Activated naive CD4-positive, alpha-beta T cell treated with anti-CD3 and anti-CD28 coated beads, Interleukin-2, amount 50 U/mL, for 16 hours (primary cell): ENCODE measurements at places on chromosomes 4 and X.

DNA sequence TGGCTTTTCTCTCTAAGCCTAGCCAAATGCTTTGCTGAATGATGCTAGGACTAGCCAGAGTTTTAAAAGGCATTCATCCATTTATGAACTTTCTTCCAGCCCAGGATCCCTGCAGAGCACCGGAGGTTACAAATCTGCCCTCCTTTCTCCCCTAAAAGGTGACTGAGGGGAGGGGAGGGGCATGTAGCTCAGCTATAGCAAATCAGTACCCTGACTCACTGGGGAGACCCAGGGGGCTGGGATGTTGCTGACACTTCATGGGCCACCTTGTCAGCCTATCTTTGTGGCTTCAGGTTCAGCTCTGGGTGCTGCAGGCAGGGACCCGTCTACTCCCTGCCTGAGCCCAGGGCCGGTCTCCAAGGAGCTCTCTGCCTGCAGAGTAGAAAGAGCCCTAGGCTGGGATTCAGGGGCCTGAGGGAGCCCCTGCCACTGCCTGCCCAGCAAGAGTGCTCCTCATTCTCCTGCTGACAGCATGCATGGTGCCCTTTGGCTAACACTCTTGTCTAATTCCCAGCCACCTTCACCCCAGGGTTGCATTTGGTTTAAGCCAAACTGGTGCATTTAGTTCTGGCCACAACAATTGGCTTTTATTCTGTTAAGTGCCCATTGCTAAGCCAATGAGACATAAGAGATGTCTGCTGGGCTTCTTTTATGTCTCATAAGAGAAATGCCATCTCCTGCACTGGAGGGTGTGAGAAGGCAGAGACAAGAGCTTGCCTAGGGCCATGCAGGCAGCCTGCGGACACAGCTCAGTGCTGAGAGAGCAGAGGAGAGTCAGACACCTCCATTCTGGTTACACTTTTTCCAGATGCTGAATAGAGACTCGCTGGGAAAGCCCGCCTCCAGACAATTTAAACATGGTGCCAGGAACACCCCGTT is 11.9 kb upstream of the UBA6 start:
- no peak for DNase-seq

DNA sequence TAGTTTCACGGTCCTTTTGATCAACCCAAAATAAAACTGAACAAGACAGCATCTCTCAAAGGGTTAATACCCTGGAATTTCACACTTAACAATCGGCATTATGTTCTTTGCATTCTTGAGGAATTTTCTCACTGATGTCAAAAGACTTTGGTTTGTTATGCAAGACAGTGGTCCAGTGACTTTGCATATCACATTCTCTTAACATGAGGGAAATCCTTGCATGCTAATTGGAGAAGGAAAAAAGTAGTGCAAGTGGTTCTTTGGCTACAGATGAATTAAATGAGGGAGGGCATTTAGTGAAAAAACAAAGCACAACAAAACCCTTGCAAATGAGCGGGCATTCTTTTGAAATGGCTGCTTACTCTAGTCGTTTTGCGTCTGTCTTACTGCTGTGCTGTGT is 105.1 kb upstream of the LIMCH1 start:
- no peak for DNase-seq

DNA sequence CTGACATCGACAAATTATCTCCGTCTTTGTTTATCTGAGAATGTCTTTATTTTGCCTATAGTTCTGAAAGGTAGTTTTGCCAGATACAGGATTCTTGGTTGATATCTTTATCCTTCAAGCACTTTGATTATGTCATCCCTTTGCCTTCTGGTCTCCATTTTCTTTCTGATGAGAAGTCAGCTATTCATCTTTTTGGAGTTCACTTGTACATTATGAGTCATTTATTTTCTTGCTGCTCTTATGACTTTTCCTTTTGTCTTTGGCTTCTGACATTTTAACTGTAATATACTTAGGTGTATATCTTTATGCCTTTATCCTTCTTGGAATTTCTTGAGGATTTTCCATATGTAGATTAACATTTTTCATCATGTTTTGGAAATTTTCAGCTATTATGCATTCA is 51.4 kb downstream of the SHROOM4 start:
- no peak for DNase-seq

DNA sequence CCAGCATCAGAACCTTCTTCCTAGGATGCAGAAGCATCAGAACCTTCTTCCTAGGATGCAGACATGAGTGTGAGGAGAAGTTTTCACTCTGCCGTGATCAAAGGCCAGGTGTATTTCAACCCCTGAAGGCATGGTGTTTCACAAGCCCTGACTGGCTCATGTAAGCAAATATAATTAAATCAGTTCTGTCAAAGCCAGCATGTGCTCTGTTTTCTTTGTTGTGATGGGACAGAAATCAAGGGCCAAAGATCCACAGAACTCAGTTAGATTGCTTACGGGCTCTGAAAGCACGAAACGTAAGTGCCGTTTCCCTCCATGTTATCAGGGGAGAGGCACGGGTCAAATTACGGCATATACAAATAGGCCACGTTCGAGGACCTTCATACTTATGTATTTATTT is 32.0 kb upstream of the CLDN24 start:
- DNase-seq: no peak
